ENCODE measurements at places on chromosomes 1 and 21. TPM values are rescaled to one million over a fixed set of nuclear protein-coding genes. Genes with fewer than 3 reads are reported as not detected.

GRCh38 chr1:202143011-202143767, 1.3 kb downstream of the ARL8A start:
- peak; percentile 20 for DNase-seq

GRCh38 chr1:175538442-175538841, 205.0 kb downstream of the TNR start:
- no peak for DNase-seq

SPATA46 gene
- total RNA-seq: not detected

DNA sequence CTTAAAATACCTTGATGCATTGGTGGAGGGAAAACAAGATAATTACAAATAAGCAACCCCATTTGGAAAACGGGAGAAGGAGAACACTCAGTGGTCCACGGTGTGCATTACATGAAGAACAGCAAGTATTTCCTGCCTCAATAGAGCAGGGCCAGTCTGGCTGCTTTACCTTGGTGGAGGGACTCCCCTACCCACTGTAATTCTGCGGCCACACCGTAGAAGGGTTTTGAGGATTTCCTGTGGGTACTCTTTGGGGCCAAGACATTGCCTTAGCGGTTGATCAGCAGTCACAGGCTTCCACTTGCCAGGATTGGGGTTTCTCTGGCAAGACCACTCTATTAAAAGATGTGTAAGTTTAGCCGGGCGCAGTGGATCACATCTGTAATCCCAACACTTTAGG, 16.3 kb upstream of the TMEM54 start:
- no peak for DNase-seq

PCP4 gene
- not detected for total RNA-seq

Data from fibroblast of the aortic adventitia (primary cell).